K562 (cell line): ENCODE measurements at places on chromosomes 11 and 22. TPM values are rescaled to one million over a fixed set of nuclear protein-coding genes. Genes with fewer than 3 reads are reported as not detected.

The C11orf97 gene
- not detected in 2 replicates for total RNA-seq

The SORL1 gene
- 0.60 and 0.66 TPM in 2 replicates for total RNA-seq

The TP53AIP1 gene
- not detected in 2 replicates for total RNA-seq

The OR52A1 gene
- 0.11 TPM in 1 of 2 replicates, not detected in the other for total RNA-seq

The PATE1 gene
- not detected in 2 replicates for total RNA-seq

- DNase-seq, result no peak
These were observed 47.6 kb upstream of the THY1 start for GRCh38 chr11:119470317-119471291.

- DNase-seq, result no peak
These were observed 137.7 kb downstream of the CRYBB2 start for GRCh38 chr22:25357132-25357455.

- DNase-seq, result peak; percentile 57
These were observed 9.4 kb downstream of the CDC45 start for GRCh38 chr22:19488884-19489843.

DNA sequence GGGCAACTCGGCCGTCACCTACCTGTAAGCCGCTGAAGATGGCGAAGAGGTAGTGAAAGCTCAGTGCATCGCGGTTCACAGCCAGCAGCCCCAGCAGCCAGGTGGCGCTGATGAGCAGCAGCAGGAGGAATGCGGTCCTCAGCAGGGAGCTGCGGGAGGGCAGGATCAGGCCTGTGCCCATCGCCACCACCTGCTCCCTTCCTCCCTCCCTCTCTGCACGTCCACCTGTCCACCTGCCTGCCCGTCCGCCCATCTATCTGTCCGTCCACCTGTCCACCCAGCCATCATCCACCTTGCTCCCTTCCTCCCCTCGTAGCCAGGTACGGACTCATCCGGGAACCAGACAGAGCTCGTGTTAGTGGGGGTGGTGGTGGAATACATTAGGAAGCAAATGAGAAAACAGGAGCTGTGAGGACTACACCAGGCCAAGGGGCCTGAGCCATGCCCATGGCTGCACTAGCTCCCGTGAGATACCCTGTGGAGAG, 32.2 kb downstream of the TRMU start:
- peak; percentile 72 for DNase-seq

DNA sequence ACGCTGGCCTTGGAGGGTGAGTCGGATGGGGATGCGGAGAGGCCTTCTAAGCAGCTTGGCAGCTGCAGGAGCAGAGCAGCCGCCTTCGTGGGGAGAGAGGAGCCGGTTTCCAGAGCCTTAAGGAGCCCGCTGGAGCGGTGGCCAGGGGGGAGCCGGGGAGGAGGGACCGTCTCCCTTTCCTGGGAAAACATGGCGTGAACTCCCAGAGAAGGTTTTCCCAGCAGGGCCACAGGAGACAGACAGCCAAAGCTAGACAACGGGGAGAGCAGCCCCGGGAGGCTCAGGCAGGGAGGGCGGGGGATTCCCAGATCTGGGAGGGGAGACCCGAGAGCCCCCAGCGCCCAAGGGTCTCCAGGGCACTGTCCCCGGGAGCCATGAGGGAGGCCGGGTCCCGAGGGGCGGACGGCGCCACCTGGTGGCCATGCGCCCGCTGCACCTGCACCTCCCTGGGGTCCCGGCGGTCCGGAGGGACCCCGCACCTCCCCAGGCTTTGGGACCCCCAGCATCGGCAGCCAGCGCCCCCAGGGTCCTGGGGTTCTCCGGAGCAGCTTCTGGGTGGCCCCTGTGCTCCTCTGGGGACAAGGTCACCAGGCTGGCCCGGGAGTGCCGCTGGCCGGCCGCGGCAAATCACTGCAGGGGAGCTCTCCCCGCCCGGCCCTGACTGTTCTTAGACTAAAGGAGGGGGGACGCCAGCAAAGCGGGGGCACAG, 2.4 kb upstream of the SYT8 start:
- peak; percentile 85 for DNase-seq

- no peak for DNase-seq
These were observed 54.0 kb downstream of the CCDC34 start for GRCh38 chr11:27309046-27309445.

DNA sequence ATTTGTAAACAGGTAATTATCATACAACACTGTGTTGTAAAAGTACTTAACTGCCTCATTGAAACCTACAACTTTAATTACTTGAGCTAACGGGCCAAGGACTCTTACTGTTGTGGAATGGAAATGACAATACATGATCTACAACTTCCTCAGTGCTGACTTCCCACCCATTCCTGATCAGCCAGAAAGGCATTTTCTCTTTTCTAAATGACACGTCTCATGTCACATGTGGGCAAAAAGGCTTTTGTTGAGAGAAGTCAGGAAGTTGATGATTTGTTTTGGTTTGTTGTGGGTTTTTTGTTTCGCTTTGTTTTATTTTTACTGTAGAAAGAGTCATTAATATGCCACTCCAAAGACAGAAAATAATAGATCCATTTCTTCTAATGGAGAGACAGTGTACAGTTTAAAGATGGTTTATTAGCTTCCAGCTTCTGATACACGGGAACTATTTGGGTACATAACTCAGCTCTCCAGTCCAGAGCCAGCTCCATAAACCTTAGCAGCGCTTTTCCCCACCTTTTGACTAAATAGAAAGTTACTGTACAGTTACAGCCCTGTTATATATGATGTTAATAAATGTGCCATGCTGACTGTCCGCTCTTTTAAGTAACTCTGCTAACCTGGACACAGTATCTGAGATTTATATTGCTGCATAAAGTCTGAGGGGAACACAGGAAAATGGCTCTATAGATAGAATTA, 509.4 kb upstream of the API5 start:
- no peak for DNase-seq

DNA sequence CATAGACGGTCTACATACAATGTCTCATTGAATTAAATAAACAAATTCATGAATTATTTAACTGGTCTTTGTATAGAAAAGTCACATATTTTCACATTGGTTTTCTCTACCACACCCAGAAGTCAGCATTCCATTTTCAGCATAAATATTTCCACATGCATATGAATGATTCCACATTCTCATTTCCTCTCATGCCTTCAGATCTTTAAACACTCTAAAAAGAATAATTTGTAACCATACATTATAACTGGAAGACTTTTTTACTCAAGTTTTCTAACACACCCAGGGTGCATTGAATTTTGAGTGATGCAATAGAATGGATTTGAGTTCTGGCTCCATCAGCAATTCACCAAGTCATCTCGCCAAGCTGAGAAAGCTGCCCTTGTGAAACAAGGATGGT, 501.8 kb upstream of the TENM4 start:
- DNase-seq, result no peak
